ENCODE measurements at places on chromosomes 16 and 17. TPM values are rescaled to one million over a fixed set of nuclear protein-coding genes. Genes with fewer than 3 reads are reported as not detected.
A peak's percentile ranks its signal among the peaks of the same experiment; 100 is the strongest.

DNA sequence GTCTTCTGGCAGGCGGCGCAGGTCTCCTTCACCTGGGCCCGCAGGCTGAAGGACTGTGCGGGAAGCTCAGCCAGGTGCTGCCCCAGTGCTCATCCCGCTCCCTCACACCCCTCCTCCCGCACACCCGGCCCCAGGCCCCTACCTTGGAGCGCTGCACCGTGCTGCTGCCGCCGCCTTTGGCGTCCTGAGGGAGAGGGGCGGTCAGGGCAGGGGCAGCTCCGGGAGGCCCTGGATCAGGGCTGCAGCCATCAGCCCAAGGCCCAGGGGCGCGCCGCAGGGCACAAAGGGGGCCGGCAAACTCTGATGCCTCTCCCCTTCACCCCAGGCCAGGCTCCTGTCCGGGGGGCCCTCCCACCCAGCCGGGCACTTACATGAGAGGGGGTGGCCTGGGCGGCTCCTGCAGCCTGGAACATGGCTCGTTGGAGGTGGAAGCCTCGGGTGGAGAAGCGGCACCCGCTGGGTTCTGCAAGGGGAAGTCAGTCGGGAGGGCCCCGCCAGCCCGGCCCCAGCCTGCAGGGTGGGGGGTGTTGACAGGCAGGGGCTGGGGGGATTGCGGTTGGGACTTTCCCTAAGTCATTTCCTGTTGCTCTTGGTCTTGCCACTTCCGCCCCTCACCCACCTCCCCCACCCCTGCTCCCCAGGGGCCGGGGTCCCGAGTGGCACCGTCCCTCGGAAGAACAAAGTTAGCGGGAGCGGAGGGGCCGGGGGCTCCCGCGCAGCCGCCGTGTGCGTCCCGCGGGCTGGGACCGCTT is 863 bp downstream of the LIMD2 start:
- no peak for DNase-seq

The TBC1D3I gene
- not detected for polyA plus RNA-seq

GRCh38 chr17:3683054-3683511 is 12.9 kb downstream of the P2RX5 start:
- peak; percentile 39 for DNase-seq

The TBL3 gene
- polyA plus RNA-seq = 82.9 TPM

DNA sequence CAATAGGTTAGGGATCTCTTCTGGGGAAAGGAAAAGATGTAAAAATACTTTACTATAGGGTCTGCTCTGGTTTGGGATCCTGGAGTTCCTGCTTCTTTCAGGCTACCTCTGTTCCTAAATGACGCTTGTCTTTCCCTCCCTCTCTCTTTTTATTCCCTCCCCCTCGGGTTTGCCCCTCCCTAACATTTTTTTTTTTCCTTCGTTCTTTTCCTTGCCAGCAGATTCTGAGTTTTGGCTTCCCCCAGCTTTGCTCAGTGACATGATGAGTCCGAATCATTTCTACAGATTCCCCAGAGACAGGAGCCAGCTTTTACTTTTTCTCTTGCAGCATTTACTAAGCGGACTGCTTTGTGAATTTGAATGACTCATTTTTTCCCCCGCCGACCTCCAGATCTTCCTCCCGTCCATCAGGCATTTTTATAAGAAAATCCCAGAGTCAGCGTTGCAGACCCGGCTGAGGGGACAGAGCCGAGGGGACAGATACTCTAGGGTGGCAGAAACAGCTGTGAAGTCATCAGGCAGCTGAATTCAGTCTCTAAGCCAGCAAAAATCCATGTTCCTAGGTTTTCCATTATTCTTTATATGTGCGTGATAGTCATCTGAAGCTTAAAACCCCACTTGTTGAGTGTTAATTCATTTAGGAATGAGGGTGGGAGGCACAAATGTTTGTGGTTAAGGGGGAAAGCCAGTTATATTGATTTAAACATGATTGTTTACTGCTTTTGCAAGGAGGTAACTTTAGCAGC is at the start of gene TMEM100:
Gene TMEM100, minus strand, starts transcription at position 123 of the 746 bp plus-strand sequence. CDS start 1,794 bp downstream, outside the sequence.
- no peak for DNase-seq

- DNase-seq = peak; percentile 71
These were observed 20.8 kb upstream of the ZNF423 start for GRCh38 chr16:49876716-49877129.
